ENCODE measurements at places on chromosomes 1 and 21.

- no peak for DNase-seq
Measured at GRCh38 chr21:35025206-35026152, 23.6 kb downstream of the RUNX1 start.

DNA sequence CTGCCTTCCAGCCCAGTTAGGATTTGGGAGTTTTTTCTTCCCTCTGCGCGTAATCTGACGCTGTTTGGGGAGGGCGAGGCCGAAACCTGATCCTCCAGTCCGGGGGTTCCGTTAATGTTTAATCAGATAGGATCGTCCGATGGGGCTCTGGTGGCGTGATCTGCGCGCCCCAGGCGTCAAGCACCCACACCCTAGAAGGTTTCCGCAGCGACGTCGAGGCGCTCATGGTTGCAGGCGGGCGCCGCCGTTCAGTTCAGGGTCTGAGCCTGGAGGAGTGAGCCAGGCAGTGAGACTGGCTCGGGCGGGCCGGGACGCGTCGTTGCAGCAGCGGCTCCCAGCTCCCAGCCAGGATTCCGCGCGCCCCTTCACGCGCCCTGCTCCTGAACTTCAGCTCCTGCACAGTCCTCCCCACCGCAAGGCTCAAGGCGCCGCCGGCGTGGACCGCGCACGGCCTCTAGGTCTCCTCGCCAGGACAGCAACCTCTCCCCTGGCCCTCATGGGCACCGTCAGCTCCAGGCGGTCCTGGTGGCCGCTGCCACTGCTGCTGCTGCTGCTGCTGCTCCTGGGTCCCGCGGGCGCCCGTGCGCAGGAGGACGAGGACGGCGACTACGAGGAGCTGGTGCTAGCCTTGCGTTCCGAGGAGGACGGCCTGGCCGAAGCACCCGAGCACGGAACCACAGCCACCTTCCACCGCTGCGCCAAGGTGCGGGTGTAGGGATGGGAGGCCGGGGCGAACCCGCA, at the start of gene PCSK9:
Gene PCSK9 (plus strand): TSS at position 207 of the 741 bp plus-strand sequence. CDS start 290 bp downstream, at position 497.
- DNase-seq, result no peak

DNA sequence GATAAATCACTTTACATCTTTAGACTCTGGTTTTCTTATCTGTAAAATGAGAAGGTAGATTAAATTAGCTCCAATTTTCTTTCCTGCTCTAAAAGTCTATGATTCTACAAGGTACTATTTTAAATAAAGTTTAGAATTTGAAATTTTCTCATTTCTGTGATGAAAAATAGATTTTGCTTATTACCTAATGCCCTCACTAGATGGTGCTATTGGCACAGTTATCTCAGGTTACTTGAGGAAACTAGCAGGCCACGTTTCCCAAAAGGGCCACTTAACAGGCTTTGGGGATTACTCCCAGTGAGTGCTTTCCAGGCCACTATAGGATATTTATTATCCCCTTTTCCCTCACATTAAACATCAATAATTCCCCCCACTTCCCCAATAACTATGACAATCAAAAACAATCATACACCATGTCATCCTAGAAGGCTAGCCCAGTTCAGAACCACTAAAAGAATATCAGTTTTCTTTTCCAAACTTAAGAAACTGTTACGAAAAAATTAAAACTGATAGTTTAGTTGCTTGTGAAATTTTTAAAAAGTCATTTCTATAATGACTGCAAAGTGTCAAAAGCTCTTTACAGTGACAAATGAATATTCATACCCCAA, 30.6 kb downstream of the OMA1 start:
- peak; percentile 42 for DNase-seq

GRCh38 chr1:31934706-31935629, 3.2 kb downstream of the PTP4A2 start:
- peak; percentile 60 for DNase-seq

DNA sequence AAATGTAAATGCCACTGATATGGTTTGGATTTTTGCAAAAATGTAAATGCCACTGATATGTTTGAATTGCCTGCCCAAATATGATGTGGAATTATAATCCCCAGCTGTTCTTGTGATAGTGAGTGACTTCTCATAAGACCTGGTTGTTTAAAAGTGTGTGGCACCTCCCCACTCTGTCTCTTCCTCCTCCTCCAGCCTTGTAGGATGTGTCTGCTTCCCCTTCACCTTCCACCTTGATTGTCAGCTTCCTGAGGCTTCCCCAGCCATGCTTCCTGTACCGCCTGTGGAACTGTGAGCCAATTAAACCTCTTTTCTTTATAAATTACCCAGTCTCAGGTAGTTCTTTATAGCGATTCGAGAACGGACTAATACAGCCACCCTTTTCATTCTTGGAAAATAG, 1.3 kb upstream of the CCT8 start:
- DNase-seq, result no peak

DNA sequence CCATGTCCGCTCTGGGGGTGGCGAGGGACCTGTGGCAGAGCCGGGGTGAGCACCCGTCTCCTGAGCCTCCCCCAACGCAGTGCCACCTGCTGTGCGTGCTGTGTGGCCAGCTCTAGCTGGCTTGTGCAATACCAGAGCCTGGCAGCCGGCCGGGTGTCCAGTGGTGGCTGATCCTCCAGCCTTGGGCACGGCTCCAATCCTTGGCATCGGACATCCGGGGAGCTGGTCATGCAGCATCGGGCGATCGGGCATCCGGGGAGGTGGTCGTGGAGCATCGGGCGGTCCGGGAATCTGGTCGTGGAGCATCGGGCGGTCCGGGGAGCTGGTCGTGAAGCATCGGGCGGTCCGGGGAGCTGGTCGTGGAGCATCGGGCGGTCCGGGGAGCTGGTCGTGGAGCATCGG, 8.1 kb downstream of the SLX9 start:
- DNase-seq, result no peak

- DNase-seq, result no peak
Measured at GRCh38 chr1:29379443-29380073, 143.2 kb downstream of the PTPRU start.

- DNase-seq, result no peak
Measured at GRCh38 chr1:39737546-39738169, 1.0 kb upstream of the PPIE start.

DNA sequence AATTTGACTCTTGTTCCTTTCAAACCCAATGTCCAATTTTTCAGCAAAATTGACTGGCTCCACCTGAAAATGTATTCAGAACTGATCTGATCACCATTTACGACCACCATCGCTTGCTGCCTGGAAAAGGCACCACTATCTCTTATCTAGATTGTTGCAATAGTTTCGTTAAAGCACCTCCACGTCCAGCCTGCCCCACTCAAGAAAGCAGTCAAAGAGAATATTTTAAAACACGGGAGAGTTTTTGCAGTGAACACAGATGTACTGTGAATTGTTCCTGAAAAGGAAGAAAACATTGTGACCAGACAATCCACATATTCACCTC, 4.0 kb upstream of the OR11L1 start:
- no peak for DNase-seq

DNA sequence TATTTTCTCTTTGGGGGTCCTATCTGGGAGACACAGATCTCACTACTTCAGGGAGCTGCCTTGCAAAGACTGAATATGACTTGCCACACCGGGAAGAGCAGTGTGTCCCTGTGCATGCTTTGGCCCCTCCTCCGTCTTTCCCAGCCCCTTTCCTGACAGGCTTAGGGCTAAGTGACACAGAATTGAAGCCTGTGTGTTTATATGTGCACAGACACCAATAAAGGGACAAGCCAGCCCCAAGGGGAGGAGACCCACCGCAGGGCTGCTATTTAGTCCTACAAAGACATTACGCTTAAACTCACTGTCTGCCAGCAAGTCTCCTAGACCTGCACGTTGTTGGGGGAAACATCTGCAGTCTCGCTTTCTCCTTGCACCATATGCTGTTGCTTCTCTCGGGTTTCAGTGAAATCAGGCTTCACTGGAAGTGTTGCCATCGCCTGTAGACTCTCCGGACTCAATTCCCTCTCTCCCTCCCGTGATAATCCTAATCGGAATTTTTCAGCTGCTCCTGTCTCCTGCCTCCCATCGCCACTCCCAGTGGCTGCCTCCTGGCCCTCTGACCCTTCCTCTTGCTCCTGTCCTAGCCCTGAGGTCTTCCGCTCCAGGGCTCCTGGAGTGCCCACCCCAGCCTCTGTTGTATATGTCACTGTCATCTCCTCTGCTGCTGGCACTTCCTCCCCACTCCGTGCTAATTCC, 58.5 kb upstream of the LRRC53 start:
- DNase-seq, result no peak

DNA sequence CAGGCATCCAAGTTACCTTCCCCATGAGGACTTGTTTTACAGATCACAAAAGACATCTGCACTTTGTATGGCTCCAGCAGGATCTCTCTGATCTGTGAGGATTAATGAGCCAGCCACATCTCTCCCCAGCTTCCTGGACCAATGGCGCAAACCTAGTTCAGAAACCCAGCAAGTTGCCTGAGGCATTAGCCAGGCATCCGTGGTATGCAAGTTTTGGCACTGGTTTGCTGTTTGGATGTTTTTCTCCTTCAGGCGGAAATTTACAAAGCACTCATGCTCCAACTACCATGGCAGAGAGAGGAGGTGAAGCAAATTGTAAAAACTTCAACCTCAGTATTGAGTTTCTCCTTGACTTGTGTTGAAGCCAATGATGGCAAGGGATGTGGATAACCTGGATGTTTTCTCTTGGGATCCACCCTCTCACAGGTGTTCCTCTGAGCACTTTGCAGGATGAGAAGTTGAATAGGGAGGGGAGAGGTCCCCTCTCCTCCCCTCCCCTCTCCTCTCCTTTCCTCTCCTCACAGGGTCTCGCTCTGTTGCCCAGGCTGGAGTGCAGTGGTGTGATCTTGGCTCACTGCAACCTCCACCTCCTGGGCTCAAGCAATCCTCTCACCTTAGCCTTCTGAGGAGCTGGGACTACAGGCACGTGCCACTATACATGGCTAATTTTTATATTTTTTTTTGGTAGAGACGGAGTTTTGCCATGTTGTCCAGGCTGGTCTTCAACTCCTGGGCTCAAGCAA, 25.6 kb upstream of the ENO1 start:
- no peak for DNase-seq

- DNase-seq, result peak; percentile 39
Measured at GRCh38 chr21:33028773-33029384, 3.1 kb downstream of the OLIG2 start.

- DNase-seq, result peak; percentile 80
Measured at GRCh38 chr1:30743584-30744059, 14.0 kb downstream of the LAPTM5 start.

GRCh38 chr1:203907901-203908300, 46.5 kb downstream of the SNRPE start:
- DNase-seq, result no peak

DNA sequence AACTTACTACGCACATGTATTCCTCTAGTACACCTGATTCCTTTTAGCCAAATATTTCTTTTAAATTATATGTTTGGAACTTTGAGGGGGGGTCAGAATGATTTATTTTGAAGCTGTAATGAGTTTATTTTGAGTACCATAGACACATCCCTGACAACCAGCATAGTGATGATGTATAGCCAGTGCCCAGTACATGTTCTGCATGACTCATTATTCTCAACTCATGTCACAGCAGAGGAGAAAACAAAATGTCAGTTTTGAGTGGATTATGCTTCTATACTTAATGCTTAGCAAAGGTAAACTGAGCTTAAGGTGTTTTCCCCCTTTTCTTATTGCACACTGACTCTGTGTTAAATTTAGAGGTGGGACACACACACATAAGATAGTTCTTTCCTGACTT, 22.4 kb upstream of the LEPR start:
- DNase-seq, result no peak

DNA sequence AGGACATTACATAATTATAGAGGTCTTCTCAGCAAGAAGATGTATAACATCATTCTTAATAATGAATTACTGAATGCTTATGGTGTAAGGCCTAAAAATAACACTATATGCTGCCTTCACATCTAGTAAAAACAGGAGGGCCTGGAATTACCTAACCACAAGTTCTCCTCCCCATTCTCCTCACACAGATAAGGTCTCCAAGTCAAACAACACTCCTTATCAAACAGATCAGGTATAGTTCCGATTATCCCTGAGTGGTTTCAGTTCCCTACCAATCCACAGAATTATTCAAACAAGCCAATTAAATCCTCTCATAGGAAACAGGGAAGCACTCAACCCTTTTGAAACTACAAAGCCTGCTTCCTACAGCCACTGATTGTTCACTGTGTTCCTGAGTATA, 4.0 kb upstream of the AGBL4 start:
- no peak for DNase-seq

DNA sequence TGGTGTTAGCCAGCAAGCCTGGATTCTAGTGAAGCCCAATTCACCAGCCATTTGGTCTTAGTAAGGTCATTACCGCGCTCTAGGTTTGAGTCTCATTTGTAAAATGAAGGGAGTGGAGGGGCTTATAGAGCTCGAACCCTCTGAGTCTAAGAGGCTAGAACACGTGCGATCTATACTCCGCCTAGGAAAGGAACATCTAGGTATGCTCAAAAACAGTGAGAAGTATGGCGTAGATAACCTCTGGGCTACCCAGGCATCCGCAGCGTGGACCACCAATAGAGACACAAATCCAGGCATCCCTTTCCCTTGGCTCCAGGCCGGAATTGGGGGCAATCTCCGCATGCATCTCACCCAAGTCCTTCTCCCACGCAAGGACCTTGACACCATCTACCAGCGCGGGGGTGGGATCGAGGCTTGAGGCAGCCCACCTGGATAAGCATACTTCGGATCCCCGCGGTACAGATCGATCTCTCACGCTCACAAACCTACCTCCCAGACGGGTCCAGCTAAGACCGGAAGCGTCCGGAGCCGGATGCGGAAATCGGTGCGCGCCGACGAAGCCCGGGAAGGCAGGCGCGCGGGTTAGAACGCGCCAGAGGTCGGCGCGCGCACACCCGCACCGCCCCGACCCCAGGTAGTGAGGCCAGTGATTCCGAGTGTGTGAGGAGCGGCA, at the start of gene METTL25B:
Gene METTL25B (plus strand): TSS at position 544 of the 673 bp plus-strand sequence. CDS start 636 bp downstream, outside the sequence.
- peak; percentile 75 for DNase-seq

GRCh38 chr1:39258146-39258924, 53.8 kb downstream of the MACF1 start:
- DNase-seq, result peak; percentile 77

DNA sequence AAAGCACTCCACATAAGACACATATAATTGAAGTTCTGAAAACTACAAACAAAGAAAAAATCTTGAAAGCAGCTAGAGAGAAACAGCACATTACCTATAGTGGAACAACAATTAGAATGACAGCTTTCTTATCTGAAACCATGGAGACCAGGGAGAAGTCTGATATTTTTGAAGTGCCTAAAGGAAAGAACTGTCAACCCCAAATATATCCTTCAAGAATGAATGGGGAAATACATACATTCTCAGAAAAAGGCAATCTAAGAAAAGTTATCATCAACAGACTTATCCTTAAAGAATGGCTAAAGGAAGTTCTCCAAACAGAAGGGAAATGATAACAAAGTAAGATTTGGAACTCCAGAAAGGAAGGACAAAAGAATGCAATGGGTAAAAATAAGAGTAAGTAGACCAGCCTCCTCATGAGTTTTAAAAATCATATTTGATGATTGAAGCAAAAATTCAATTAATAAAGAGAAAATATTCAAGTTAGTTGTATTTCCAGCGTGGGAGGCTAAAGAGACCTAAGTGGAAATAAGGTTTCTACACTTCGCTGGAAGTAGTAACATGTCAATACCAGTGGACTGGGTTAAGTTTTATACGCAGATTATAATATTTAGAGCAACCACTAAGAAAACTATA, 170.8 kb upstream of the SAMSN1 start:
- DNase-seq, result no peak

GRCh38 chr1:21667348-21668231, 1.6 kb downstream of the RAP1GAP start:
- no peak for DNase-seq

- peak; percentile 85 for DNase-seq
Measured at GRCh38 chr1:52632732-52633290, at the start of gene SHISAL2A. SHISAL2A (plus strand) TSS chr1:52633168; CDS start chr1:52633494, 326 bp downstream.

- DNase-seq, result no peak
Measured at GRCh38 chr1:202987922-202988583, 19.1 kb upstream of the TMEM183A start.

Data from CD4-positive, alpha-beta T cell treated with Interleukin-17A for 4 hours (primary cell).